ENCODE measurements at places on chromosomes 1 and 21.

- DNase-seq = no peak
These were observed 71.0 kb downstream of the SASS6 start for GRCh38 chr1:100061681-100062080.

- DNase-seq = no peak
These were observed 16.0 kb downstream of the PHC2 start for GRCh38 chr1:33414879-33415278.

GRCh38 chr1:29593601-29594382, 357.5 kb downstream of the PTPRU start:
- DNase-seq = no peak

- DNase-seq = no peak
These were observed 70.9 kb downstream of the ERI3 start for GRCh38 chr1:44284184-44284583.

DNA sequence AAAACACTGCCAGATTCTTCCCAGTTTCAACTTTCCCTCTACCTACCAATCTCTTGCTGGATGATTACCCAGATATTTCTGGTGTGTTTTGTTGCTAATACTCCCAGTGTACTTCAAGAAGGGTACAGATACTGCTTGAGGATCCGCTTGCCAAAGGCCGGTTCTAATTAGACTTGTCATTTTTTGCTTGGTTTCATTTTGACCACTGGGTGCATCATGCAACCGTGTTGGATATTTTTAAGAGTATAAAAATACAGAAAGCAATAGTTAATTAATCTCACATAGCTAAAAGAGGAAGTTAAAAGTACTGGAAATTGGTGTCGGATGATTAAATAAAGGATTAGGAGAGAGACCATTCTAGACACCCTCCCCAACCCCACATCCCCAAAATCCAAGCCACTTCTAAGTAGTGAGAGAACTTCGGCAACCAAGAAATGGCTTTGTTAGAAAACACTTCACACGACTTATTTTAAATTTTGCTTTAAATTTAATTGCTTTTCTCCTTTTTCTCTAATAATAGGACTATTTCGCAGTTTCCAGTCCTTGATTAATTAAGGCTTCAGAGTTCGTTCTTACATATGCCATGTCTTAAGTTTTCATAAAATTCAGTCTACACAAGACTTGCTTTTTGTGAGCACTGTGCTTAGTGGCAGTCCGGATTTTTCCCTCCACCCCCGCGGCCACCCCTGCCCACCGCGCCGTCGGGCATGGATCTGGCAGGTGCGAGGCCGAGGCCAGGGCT, 2.5 kb upstream of the CDKN2C start:
- no peak for DNase-seq

Data from memory B cell (primary cell).